Suprapubic skin (tissue), 4 donors: ENCODE measurements at places on chromosomes 16 and 17. TPM values are rescaled to one million over a fixed set of nuclear protein-coding genes. Genes with fewer than 3 reads are reported as not detected.

- DNase-seq, result no peak
- H3K36me3 ChIP-seq, result peaks cover 18% of the 10 kb centered on the region
- no peak overlapping the region for H3K4me3 ChIP-seq
- H3K27me3 ChIP-seq, result no peaks in the 10 kb centered on the region
- no peak overlapping the region for H3K27ac ChIP-seq
- peaks cover 14% of the 10 kb centered on the region for H3K4me1 ChIP-seq
Measured at GRCh38 chr16:22353933-22354541, 20.4 kb downstream of the CDR2 start.

DNA sequence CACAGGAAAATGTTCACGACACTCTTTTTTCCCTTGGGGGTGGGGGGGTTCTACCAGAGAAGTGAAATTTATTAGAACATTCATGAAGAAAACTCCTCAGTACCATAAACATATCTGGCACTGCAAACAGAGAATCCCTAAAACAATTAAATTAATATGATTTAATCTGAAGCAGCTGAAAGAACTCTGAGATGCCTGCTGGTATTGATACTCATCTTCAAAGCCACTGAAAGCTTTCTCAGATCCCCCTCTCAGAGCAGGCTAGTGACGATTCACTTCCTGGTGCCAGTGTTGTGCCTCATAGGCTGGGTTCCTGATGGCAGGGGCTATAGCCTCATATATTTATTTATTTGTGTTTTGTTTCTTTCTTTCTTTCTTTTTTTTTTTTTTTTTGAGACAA is 52.7 kb downstream of the MYH10 start:
- DNase-seq, result no peak
- no peak overlapping the region for H3K4me3 ChIP-seq
- H3K27me3 ChIP-seq, result no peaks in the 10 kb centered on the region
- no peaks in the 10 kb centered on the region for H3K36me3 ChIP-seq
- peaks cover 7% of the 10 kb centered on the region for H3K4me1 ChIP-seq

- peaks cover 12% of the 10 kb centered on the region for H3K4me1 ChIP-seq
- no peaks in the 10 kb centered on the region for H3K27me3 ChIP-seq
- H3K36me3 ChIP-seq, result no peaks in the 10 kb centered on the region
- H3K27ac ChIP-seq, result no peak overlapping the region
- no peak overlapping the region for H3K4me3 ChIP-seq
- DNase-seq, result no peak
Measured at GRCh38 chr17:76446449-76447231, 6.3 kb downstream of the UBE2O start.

- peaks cover 57% of the 10 kb centered on the region for H3K27me3 ChIP-seq
- peak overlapping the region; percentile 45 for H3K4me3 ChIP-seq
- no peaks in the 10 kb centered on the region for H3K36me3 ChIP-seq
- peak overlapping the region; percentile 47 for H3K27ac ChIP-seq
- no peak for DNase-seq
Measured at GRCh38 chr17:41528959-41529353, 848 bp upstream of the KRT19 start.

DNA sequence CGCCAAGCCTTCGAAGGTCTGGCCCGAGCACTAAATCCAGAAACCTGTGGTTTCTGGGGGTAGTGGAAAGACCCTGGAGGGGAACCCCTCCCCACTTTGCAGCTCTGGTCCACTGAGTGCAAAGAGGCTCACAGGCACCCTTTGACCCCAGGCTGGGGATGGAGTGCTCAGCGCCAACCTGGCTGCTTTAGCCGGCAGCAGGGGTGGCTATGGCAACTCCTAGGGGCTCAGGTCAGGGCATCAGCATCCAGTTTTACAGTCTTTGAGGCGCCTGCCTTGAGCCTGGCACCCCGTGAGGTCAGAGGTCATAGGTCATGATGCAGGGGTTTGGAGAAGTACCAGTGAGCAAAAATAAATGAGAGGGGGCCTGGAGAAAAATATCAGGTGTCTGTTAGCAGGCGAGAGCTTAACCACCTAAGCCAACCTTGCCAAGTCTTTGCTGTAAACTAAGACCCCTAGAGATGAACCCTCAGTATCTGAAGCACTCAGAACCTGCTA is 17.9 kb downstream of the CA7 start:
- DNase-seq, result peak; percentile 31
- H3K36me3 ChIP-seq, result no peaks in the 10 kb centered on the region
- no peaks in the 10 kb centered on the region for H3K4me1 ChIP-seq
- no peaks in the 10 kb centered on the region for H3K27me3 ChIP-seq

FAAP100 gene
- 37.7 TPM for total RNA-seq

KRTAP16-1 gene
- 22.0 TPM for total RNA-seq

DNA sequence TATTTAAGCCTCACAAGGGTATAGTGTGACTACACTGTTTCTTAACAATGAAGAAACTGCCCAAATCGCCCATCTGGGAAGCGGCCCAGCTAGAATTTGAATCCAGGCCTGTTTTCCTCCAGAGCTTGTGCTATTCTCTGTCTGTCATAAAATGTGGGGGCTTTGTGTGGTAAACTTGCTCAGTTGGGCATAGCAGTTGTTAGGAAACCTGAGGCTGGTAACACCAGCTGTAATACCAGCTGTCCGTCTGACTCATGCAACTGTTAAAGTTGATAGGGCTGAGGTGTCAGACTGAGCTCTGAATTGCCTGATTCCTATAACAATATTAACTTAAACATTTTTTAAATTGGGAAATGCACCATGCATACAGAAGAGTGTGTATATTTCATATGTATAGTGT is 9.3 kb downstream of the NOD2 start:
- H3K27me3 ChIP-seq, result no peaks in the 10 kb centered on the region
- peaks cover 27% of the 10 kb centered on the region for H3K4me1 ChIP-seq
- H3K36me3 ChIP-seq, result no peaks in the 10 kb centered on the region
- DNase-seq, result no peak
- H3K27ac ChIP-seq, result no peak overlapping the region
- no peak overlapping the region for H3K4me3 ChIP-seq

NPB gene
- not detected for total RNA-seq

GRCh38 chr16:66581246-66581952 is 2.1 kb downstream of the CMTM2 start:
- no peak overlapping the region for H3K27ac ChIP-seq
- no peak for DNase-seq
- H3K27me3 ChIP-seq, result peaks cover 5% of the 10 kb centered on the region
- no peaks in the 10 kb centered on the region for H3K36me3 ChIP-seq
- H3K4me1 ChIP-seq, result peaks cover 11% of the 10 kb centered on the region
- no peak overlapping the region for H3K4me3 ChIP-seq

TBC1D3 gene
- total RNA-seq, result not detected

ACSM3 gene
- total RNA-seq, result 10.8 TPM

DNA sequence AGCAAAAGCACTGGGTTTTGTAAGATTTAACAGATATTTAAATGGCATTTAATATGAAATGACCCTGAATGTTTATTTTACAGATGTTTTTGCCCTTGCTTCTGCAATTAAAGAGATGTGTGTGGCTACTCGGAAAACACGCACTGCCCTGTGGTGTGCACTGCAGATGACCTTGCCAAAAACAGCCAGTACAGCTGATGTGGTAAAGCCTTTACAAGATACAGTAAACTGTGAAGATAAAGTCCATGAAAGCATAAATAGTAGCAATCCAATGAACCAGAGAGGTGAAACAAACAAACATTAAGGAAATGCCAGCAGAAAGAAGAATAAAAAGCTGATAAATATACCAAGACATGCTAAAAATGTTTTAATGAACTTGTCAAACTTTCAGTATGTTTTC is 15.7 kb downstream of the CCDC43 start:
- H3K27me3 ChIP-seq, result no peaks in the 10 kb centered on the region
- H3K4me1 ChIP-seq, result no peaks in the 10 kb centered on the region
- H3K36me3 ChIP-seq, result peaks cover 11% of the 10 kb centered on the region
- no peak overlapping the region for H3K27ac ChIP-seq

GRCh38 chr16:76683051-76683450 is 405.9 kb downstream of the CNTNAP4 start:
- no peaks in the 10 kb centered on the region for H3K27me3 ChIP-seq
- no peak overlapping the region for H3K27ac ChIP-seq
- H3K36me3 ChIP-seq, result no peaks in the 10 kb centered on the region
- H3K4me3 ChIP-seq, result no peak overlapping the region

PTX4 gene
- not detected for total RNA-seq

- H3K36me3 ChIP-seq, result no peaks in the 10 kb centered on the region
- peaks cover 19% of the 10 kb centered on the region for H3K4me1 ChIP-seq
- DNase-seq, result no peak
- no peak overlapping the region for H3K27ac ChIP-seq
- no peaks in the 10 kb centered on the region for H3K27me3 ChIP-seq
Measured at GRCh38 chr17:19372011-19372370, 6.3 kb upstream of the MAPK7 start.

- peaks cover 29% of the 10 kb centered on the region for H3K27me3 ChIP-seq
- no peaks in the 10 kb centered on the region for H3K36me3 ChIP-seq
- no peak overlapping the region for H3K4me3 ChIP-seq
- no peaks in the 10 kb centered on the region for H3K4me1 ChIP-seq
Measured at GRCh38 chr17:77011173-77012011, 129.4 kb upstream of the SEC14L1 start.

DNA sequence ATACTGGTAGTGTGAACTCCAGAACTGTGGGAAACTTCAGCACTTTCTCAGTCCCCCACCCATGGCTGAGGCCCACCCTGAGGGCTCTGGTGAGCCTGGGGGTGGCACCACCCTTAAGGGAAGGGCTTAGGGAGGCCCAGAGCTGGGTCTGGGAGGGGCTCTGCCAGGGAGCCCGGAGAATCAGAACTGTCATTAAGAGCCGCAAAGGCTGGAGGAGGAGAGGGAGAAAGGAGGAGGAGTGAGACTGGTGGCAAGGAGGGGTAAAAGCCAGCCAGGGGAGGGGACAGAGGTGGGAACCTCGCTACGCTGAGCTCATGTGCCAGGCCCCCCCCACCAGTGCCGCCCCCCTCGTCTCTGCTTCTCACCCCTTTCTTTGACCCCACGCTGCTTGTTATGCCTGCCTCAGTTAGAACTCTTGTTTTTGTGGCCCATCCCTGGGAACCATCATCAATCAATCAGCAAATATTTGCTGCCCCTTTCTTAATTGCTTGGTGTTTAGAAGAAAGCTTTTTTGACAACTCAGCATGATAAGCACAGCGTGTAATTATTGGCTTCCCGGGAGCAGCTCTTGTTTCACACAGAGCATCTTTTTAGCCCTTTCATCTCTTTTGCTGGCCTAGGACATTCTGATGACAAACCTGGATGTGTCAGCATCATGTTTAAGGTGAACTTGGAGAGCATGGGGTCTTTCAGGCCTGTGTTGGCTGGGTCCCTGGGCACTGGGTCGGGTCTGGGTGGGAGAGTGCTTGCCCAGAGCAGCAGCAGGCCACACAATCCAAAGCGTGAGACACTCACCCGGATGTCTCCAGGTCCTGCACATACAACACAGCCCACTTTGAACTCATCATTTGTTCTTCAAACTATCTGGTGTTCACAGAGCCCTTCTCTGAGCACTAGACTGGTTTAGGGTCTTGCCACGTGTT is 77.7 kb downstream of the NETO2 start:
- no peaks in the 10 kb centered on the region for H3K36me3 ChIP-seq
- H3K27me3 ChIP-seq, result no peaks in the 10 kb centered on the region
- DNase-seq, result no peak
- H3K27ac ChIP-seq, result no peak overlapping the region
- H3K4me3 ChIP-seq, result no peak overlapping the region
- H3K4me1 ChIP-seq, result no peaks in the 10 kb centered on the region

PRR11 gene
- total RNA-seq, result 5.3 TPM

DNA sequence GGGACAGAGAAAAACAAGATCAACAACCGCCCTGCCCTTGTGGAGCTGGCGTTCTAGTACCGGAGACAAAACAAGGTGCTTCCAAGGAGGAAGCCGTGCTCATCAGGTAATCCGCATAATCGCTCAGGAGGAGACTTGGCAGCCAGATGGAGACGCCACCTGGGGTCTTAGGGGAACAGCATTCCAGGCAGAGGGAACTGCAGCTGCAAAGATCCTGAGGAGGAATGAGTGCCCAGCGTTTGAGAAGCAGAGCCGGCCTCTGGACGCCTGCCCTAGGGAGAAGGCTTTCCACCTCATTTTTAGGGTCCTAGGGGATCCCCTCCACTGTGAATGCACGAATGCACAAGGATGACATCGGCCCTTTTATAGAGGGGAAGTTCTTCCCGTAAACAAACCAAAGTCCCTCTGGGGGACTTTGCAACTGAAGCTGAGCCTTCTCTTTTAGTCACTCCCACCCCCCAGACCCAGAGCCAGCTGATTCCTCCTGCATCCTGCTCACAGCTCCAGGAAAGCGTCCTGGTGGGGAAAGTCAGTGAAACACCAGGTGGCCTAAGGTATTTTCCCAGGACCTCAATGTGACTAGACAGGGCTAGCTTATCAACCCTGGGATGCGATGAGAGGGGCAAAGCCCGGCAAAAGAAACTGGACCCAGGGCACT is 13.2 kb upstream of the MPRIP start:
- H3K36me3 ChIP-seq, result no peaks in the 10 kb centered on the region
- H3K27me3 ChIP-seq, result no peaks in the 10 kb centered on the region
- DNase-seq, result no peak
- H3K4me3 ChIP-seq, result no peak overlapping the region
